ENCODE measurements at places on chromosomes 6 and 20.

DNA sequence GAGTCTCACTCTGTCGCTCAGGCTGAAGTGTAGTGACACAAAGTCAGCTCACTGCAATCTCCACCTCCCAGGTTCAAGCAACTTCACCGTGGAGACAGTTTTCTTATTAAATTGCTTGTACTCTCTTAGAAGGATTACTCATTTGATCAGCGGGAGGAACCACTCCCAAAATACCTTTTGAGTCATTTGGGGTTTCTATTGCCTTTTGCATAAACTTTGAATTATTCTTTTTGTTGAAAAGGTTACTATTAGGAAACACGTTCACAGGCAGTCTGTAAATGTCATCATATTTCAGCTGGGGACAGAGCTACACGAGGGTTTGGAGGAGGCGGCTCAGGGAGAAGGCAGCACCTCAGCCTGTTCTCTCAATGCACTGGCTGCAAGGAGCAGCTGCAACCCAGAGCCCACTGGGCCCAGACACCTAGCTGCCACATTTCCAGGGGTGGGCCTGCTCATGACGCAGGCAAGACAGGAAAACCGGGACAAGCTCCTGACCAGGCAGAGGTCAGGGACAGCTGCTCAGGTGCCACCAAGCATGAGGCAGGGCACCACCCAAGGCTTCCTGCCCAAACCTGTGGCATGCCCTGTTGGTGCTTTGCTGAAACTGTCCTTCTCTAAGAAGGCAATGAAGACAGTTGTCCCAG lies 205.9 kb downstream of the BMP7 start:
- no peak for DNase-seq

- no peak for DNase-seq
Measured at GRCh38 chr6:16482702-16483314, 244.4 kb downstream of the GMPR start.

DNA sequence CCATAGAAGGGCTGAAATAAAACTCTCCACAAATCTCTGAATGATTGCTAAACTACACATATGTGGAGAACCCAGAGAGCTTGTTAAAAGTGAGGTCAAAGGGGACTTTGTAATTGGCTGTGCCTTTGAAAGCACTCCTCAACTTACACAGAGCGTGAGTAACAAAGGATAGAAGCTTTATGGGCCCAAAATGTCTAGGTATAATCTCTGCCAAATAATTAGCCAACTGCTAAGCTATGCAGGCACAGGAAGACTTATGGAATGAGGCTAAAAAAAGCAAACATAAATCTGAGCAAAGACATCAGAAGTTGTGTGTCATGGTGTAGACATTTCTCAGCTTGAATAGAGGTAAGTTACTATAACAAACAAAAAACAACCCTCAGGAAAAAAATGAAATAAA lies 23.3 kb upstream of the UST start:
- no peak for DNase-seq

DNA sequence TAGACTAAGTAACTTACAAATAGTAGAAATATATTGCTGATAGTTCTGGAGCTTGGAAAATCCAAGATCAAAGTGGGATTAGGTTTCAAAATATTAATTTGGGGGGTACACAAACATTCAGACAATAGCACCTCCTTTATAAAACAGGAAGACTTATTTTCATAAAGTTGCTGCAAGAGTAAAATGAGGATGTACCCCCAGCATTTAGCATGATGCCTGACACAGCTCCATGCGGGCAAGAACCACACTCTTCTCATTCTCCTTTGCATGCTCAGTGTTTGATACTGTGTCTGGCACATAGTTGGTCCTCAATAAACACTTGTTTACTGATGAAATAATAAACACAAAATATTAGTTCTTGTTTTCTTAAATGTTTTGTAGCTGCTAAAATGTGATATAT lies 332.9 kb downstream of the TFAP2A start:
- DNase-seq = no peak

Data from CMK (cell line).